ENCODE measurements at places on chromosomes 12 and 14. TPM values are rescaled to one million over a fixed set of nuclear protein-coding genes. Genes with fewer than 3 reads are reported as not detected.

Gene GPR84
- total RNA-seq: 0.09 TPM

Gene SNW1
- 92.2 TPM for total RNA-seq

Gene TOMM20L
- not detected for total RNA-seq

Gene LALBA
- total RNA-seq: not detected

Gene PPP1R1A
- 0.09 TPM for total RNA-seq

Gene DEGS2
- total RNA-seq: 2.7 TPM

Gene RNF10
- 93.9 TPM for total RNA-seq

Gene NEUROD4
- total RNA-seq: not detected

Gene TCP11L2
- 3.0 TPM for total RNA-seq

Gene KRT82
- not detected for total RNA-seq
